ENCODE measurements at places on chromosomes 6 and 20.

- DNase-seq, result no peak
These were observed 236.9 kb downstream of the QKI start for GRCh38 chr6:163651426-163651825.

DNA sequence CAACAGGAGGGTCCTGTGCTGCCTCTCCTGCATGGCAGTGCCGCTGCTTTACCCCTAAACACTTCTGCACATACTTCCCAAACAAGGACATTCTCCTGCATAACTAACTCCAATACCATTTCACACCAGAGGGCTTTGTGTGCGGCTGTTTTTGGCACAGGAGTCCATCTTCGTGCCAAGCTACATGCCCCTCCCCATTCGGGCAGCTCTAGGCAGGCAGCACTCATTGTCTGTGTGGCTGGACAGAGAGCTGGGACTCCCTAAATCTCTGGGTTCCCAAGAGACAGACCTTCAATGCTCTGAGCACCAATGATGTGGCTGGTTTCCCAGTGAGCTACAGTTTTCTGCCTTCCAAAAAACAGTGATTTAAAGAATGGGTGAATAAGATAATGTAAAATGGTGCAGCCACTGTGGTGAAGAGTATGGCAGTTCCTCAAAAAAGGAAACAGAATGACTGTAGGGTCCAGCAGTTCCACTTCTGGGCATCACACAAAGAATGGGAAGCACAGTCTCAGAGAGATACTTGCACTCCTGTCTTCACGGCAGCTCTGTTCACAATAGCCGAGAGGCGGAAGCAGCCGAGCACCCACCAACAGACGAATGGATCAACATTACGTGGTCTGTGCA lies 80.3 kb upstream of the DUSP22 start:
- DNase-seq, result no peak

- no peak for DNase-seq
These were observed 166.6 kb upstream of the AKAP12 start for GRCh38 chr6:151073146-151073545.

GRCh38 chr6:34570066-34570833 lies 14.1 kb upstream of the SPDEF start:
- DNase-seq, result no peak

GRCh38 chr6:89281779-89282246 lies 33.3 kb downstream of the GABRR2 start:
- peak; percentile 69 for DNase-seq

GRCh38 chr6:144405163-144405562 lies 120.0 kb downstream of the UTRN start:
- DNase-seq, result no peak

- no peak for DNase-seq
These were observed 25.3 kb upstream of the RIPOR2 start for GRCh38 chr6:24960991-24961475.

Data from GM12864 (cell line).